ENCODE measurements at places on chromosomes 3 and 15.

- H3K4me1 ChIP-seq, result peaks cover 49% of the 10 kb centered on the region
- peaks cover 27% of the 10 kb centered on the region for H3K36me3 ChIP-seq
- H3K27ac ChIP-seq, result no peak overlapping the region
- H3K27me3 ChIP-seq, result no peaks in the 10 kb centered on the region
These were observed 35.5 kb downstream of the CRTAP start for GRCh38 chr3:33149342-33149741.

- peaks cover 18% of the 10 kb centered on the region for H3K36me3 ChIP-seq
- H3K27me3 ChIP-seq, result no peaks in the 10 kb centered on the region
- H3K4me3 ChIP-seq, result no peak overlapping the region
- no peak for DNase-seq
These were observed 83.9 kb upstream of the CDAN1 start for GRCh38 chr15:42820811-42821210.

DNA sequence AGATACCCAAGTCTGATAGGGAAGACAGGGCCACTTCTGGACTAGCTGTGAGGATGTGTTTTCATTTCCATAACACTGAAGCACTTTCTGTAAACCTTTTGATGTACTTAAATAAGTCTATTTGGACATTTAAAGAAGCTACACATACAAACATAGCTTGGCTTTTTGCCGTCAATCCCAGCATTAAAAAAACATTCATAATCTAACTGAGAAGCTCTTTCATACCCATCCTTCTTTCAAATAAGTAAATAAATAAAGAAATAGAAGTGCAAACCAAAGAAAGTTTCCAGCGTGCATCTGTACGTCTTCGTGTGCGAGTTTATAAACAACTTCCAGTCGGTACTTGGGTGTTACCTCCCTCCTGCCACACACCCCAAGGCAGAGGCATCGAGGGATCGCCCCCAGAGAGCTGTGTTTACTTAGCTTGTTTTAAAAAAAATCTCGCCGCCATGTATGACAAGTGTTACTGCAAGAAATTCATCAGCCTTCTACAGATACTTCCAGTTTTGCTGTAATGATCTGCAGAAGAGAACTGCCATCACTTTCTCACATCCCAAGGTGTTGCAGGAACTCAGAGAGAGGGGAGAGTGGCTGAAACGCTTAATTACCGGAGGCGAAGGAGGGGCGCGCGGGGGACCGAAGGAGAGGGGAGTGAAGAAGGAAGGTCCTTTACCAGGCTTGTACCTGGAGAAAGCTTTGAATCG, 9.0 kb upstream of the MEIS2 start:
- no peak overlapping the region for H3K27ac ChIP-seq
- no peaks in the 10 kb centered on the region for H3K36me3 ChIP-seq
- no peak overlapping the region for H3K4me3 ChIP-seq
- no peaks in the 10 kb centered on the region for H3K27me3 ChIP-seq

GRCh38 chr3:183244219-183244618, 8.8 kb upstream of the B3GNT5 start:
- H3K27ac ChIP-seq, result no peak overlapping the region
- peak; percentile 81 for DNase-seq
- H3K27me3 ChIP-seq, result no peaks in the 10 kb centered on the region
- H3K4me3 ChIP-seq, result no peak overlapping the region
- no peaks in the 10 kb centered on the region for H3K36me3 ChIP-seq
- H3K4me1 ChIP-seq, result no peaks in the 10 kb centered on the region

- no peak for DNase-seq
- no peaks in the 10 kb centered on the region for H3K27me3 ChIP-seq
- no peaks in the 10 kb centered on the region for H3K4me1 ChIP-seq
- no peak overlapping the region for H3K4me3 ChIP-seq
These were observed 49.5 kb downstream of the ARHGAP31 start for GRCh38 chr3:119343719-119344118.

DNA sequence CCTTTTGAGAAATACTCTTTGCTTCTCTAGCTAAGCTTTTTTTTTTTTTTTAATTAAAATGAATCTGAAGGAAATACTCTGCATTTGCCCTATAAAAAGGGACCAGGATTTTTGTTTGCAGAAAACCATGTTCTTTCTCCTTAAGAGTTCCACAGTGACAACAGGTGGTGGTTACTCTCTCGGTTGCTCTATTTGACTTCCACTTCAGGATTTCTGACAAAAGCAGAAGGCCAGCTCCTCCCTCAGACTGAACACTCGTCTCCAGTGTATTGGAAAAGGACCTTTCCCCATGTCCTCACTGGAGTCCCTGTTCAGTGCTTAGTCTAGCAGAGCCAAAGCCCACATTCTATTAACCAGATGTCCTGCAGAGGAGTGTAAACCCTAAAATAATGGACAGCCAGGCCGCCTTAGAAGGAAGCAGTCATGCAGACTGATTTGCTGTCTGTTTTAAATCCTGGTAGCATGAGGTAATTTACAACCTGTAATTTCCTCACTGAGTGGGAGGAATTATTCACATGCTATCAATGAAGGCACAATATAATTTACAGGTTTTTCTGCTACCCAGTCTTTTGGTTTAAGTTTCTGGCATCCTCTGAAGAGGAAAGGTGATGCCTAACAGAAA, 599.3 kb downstream of the PYDC2 start:
- H3K27me3 ChIP-seq, result no peaks in the 10 kb centered on the region
- no peaks in the 10 kb centered on the region for H3K36me3 ChIP-seq
- H3K27ac ChIP-seq, result no peak overlapping the region
- H3K4me3 ChIP-seq, result no peak overlapping the region

DNA sequence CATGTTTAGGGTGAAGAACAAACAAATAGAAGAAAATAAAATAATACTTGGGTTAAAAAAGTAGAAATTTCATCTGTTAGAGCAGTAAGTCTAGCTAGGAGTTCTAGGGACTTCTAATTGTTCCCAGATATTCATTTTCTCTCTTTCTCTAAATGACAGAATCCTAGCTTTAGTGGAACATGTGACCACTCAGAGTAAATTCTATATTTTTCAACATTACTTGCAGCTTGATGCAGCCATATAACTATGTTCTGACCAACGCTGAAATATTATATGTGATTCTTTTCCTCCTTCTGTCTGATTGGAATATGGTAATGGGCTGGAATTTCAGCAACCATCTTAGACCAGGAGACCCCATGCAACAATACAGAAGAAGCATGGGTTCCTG, 8.1 kb downstream of the PTX3 start:
- H3K4me1 ChIP-seq, result no peaks in the 10 kb centered on the region
- no peak overlapping the region for H3K27ac ChIP-seq
- H3K27me3 ChIP-seq, result no peaks in the 10 kb centered on the region
- H3K4me3 ChIP-seq, result no peak overlapping the region

DNA sequence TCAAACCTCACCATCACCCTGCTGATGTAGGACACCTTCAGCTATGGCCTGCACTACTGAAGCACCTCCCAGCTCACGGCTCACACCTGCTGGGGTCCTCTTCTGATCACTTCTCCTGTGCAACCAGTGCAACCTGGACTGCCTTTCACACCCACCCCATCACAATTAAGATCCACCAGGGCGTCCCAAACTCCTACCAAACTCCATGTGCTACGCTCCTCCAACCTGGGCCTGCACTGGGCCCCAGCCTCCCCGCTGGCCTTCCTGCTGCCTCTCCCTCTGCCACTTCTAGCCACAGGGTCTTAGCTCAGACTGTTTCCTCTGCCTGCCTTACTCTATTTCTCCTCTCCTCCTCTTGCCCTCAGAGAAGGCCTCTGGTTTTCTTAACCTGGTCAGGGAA, 12.8 kb downstream of the MESD start:
- no peak overlapping the region for H3K4me3 ChIP-seq
- peaks cover 9% of the 10 kb centered on the region for H3K4me1 ChIP-seq
- peaks cover 10% of the 10 kb centered on the region for H3K36me3 ChIP-seq
- no peak for DNase-seq
- no peaks in the 10 kb centered on the region for H3K27me3 ChIP-seq

DNA sequence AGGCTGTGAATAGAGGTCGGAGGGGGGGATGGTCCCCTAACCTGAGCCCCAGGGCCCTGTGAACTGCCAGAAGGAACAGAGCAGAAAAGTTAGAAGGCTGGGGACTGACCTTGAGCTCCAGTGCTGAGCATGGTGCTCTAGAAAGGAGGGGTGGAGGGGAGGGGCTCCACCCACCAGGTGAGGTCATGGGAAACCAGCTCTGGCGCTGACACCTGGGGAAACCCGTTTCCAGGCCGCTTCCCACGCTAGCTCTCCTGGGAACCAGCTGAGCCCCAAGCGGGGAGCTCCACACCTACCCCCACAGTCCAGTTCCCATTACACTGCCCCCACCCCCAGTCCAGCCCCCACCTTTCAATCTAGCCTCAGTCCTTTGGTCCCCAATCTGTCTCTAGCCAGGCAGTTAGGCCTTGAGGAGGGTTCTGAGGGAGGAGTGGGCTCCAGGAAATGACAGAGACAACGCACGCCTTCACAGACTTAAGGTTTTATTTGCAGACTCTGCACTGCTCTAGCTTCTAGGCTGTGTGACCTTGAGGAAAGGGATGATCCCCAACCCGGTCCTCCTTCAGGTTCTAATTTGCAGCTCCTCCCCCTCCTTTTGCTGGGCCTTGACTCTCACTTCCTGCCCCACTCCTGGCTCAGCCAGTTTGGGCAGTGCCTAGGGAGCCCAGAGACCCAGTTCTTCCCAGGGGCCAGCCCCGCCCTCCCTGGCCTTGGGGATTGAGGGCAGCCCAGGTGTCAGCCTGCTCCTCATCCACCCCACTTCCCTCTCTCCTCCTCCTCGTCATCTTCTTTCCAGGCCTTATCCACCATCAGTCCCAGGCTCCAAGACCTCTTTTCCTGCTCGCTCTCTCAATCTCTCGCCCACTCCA, 2.1 kb downstream of the RHOV start:
- no peak overlapping the region for H3K27ac ChIP-seq
- no peak overlapping the region for H3K4me3 ChIP-seq
- no peaks in the 10 kb centered on the region for H3K36me3 ChIP-seq
- no peaks in the 10 kb centered on the region for H3K4me1 ChIP-seq
- DNase-seq, result no peak

DNA sequence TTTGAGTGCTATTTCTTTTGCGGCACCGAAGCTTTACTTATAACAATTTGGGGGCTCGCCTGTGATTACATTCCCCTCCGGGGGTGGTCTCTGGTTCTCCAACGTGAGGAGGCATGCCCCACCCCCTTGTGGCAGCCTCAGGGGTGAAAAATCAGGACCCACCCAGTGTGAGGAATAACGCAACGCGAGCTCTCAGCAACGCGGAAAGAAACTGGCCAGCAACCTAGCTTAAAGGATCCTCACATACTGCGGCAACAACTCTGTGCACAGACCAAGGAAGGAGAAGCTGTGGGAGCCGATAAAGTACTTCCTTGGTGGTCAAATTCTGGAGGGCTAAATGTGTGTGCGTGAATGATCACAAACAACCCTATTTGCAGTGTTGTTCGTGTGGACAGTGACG, 5.8 kb downstream of the IQCF1 start:
- no peaks in the 10 kb centered on the region for H3K27me3 ChIP-seq
- H3K36me3 ChIP-seq, result no peaks in the 10 kb centered on the region
- no peak overlapping the region for H3K4me3 ChIP-seq
- DNase-seq, result no peak

DNA sequence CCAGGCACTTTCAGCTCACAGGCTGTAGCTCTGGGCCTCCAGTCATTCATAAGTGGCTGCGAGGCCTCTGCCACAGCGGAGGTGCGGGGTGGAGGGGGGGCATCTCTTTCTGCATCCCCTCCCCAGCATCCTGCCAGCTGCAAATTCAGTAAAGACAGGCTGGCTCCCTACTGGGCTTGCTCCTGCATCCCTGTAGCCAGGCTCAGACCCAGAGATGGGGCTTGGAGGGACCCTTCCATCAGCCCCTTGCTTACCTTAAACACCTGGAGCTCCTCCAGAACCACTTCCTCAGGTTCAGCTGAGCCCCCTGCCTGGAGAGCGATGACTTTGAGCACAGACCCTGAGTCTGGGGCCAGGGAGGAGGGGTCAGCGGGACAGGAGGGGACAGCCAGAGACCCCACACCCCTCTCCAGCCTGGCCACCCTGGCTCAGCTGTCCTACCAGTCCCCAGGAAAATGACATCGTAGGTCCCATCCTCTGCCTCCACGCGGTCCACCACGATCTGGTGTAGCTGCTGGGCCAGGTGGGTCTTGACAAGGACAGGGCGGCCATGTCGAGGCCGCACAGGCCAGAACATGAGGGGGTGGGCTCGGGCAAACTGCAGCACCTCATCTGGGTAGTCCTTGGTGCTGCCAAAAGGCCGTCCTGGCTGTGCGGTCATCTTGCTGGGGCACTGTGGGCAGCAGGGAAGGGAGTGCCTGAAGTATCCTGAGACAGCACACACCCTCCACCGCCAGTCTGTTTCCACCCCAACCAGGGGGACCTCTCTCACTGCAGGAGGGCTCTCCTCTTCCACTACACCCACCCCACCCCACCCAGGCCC, 5.3 kb downstream of the SEMA3G start:
- H3K4me1 ChIP-seq, result peaks cover 11% of the 10 kb centered on the region
- no peak overlapping the region for H3K27ac ChIP-seq
- no peaks in the 10 kb centered on the region for H3K36me3 ChIP-seq
- H3K27me3 ChIP-seq, result no peaks in the 10 kb centered on the region
- H3K4me3 ChIP-seq, result no peak overlapping the region
- DNase-seq, result peak; percentile 54

- H3K36me3 ChIP-seq, result no peaks in the 10 kb centered on the region
- H3K4me1 ChIP-seq, result no peaks in the 10 kb centered on the region
- no peak overlapping the region for H3K4me3 ChIP-seq
- H3K27me3 ChIP-seq, result no peaks in the 10 kb centered on the region
- no peak for DNase-seq
- no peak overlapping the region for H3K27ac ChIP-seq
These were observed 49.9 kb upstream of the RYK start for GRCh38 chr3:134300520-134300919.

DNA sequence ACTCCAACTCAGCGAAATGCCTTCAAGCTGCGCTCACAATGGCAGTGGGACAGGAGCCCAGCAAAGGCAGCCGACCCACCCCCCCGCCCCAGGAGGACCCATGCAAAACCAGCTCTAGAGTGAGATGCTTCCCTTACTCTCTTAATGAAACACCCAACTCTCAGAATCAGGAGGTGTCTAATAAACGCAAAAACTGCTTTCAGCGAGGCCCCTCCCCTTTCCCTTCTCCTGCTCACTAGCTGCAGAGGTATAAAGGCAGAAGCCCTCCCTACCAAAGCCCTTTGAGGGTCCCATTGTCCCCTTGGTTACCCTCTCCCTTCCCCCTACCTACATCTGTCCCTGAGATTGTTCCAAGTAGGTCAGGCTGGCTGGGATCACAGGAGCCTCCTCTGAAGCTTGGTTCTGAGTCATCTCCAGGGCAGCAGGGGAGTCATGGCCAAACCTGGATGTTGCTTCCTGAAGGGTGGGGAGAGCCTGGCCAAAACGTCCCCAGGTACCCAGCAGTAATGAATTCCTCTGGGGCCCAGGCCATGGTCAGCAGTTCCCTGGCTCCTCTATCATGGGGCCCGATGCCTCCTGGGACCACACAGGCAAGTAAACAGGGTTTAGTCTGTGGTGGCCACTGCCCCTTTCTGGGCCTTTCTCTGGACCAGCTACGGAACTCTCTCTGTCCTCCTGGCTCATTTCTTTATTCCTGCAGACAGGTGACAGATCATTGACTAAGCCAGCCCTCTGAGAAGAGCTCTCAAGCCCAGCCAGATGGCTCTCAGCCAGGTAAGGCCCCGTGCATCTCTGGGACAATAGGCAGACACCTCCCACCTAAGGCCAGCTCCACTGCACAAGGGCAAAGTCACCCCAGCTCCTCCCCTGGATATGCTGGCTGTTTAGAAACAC, 8.6 kb downstream of the KLHL25 start:
- no peak for DNase-seq
- peak overlapping the region; percentile 3 for H3K4me3 ChIP-seq
- peak overlapping the region; percentile 61 for H3K27ac ChIP-seq
- H3K27me3 ChIP-seq, result no peaks in the 10 kb centered on the region
- H3K4me1 ChIP-seq, result peaks cover 20% of the 10 kb centered on the region
